NCI-H524 (cell line): ENCODE measurements at places on chromosomes 6 and 20.

DNA sequence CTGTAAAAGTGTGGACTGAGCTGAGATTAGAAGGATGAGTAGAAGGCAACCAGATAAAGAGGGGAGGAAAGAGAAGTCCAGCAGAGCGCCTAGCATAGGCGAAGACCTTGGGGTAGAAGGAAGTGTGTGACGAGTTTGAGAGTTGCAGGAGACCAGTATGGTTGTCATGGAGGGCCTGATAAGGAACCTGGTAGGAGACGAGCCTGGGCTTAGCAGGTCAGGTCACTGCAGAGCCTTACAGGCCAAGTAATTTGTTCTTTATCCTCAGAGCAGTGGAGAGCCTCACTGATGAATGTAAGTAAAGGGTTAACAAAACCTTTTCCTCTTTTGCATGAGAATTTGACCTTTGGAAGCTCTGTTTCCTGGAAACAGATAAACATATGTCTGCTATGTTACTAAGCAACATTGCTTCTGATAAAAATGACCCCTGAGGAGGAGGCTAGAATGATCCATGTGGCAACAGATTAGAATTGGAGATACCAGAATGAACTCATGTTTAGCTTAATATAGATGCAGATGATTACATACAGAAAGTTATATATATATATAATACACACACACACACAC lies 2.9 kb upstream of the TMEM74B start:
- DNase-seq: no peak

DNA sequence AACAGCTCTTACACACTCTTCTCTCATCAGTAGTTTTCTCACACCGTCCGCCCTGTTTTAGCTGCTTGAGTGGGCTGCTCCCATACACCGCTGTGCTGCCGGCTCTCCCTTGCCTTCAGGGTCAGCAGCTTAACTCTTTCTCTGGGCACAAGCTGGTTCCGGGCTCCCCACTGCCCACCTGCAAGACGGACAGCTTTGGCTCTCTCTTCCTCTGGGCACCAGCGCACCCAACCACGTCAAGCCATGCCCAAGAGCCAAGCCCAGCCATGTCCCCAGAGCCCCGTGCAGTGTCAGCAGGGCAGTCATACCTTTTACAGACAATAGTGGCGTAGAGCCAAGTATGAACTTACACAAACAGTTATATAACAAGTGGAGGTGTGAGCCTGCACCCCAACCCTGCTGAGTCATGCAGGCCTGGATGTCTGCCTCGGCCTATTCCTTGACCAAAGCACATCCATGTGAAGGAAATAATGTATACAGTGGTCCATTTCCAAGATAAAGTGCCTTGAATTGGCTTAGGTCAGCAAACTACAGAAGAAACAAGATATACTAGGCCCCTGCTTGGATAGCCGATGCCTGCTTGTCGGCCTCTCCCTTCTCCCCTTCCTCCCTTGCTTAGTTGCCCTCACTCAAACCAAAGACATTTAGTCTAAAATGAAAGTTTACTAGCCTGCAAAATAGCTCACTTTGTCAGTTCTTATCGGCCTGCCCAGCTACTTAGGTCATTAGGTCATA lies 89.3 kb downstream of the JPH2 start:
- no peak for DNase-seq

GRCh38 chr6:168053086-168053956 lies 25.7 kb downstream of the FRMD1 start:
- no peak for DNase-seq

DNA sequence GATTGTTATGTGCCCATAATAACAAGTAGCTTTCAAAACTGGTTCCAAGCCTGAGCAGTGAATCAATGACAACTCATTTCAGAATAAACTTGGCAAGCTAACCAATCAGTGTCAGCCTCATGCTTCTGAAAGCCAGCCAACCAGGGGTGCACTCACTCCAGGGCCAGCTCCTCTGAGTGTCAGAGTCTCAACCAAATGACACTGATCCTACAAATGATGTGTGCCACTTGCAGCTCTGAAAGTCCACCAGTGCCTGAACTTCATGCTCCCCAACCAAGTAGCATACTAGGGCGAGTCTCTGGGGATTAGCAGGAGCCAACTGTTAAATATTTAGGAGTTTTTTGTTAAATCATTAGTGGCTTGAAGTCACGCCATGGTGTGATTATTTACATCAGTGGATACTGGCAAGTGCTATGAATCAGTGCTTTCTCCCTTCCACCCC lies 4.5 kb downstream of the IYD start:
- no peak for DNase-seq

- DNase-seq: no peak
These were observed 226.2 kb upstream of the MAN1A1 start for GRCh38 chr6:119575721-119576120.

DNA sequence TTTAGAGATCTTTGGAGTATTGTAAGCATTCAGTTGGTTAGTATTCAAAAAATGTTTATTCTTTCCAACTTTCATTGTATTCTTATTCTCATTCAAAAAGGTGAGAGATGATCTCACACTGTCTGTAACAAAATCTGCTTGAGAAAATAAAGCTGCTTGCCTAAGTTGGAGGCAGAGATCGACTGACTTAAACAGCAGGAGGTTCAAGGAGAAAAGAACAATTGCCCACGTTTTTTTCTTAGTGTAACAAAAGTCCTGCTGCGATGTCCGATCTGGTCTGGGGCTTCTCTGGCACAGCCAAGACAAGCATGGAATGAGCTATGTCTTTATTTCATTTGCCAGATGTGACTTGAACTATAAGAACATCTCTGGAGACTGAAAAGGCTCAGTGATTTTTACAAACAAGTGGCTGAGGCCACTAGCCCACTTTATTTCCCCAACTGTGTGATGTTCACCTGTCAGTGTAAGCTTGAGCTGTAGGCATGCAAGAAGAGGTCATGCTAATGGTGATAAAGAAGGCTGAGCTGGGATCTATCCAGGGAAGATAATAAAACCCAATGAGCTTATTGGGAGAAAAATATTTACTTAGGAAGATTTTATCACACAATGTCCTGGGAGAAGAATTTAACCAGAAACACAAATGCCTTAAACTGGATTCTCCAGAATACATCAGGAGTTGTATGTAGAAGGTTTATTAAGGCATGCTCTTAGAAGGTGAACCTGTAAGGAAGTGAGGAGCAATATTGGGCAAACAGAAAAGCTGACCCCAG lies 580.1 kb upstream of the BTBD3 start:
- DNase-seq: no peak

GRCh38 chr6:144653885-144654505 lies 368.9 kb downstream of the UTRN start:
- DNase-seq: no peak

- no peak for DNase-seq
These were observed 625.7 kb upstream of the PTCHD4 start for GRCh38 chr6:48736501-48737206.

- no peak for DNase-seq
These were observed 42.9 kb upstream of the MAP7 start for GRCh38 chr6:136592930-136593673.

- DNase-seq: no peak
These were observed 86.7 kb upstream of the LAMP5 start for GRCh38 chr20:9427430-9428291.
